ENCODE measurements at places on chromosomes 7 and 10.

- no peak for DNase-seq
Measured at GRCh38 chr10:29957236-29957635, 102.2 kb downstream of the JCAD start.

DNA sequence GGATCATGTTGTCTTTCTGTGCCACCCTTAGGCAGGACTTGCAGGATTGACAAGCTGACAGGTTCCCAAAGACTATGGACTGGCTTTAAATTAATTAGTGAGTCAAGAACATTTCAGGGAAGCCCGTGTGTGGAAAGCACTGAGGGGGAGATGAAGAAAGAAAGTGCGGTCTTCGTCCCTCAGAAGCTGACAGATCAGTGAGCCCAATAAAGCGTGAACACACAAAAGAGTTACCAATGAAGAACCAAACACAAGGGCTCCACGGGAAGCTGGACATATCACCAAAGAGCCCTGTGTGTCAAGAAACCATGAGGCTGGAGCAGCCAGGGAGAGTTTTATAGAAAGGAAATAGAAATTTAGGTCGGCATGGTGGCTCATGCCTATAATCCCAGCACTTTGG lies 725.8 kb downstream of the PARD3 start:
- DNase-seq = no peak

- DNase-seq = no peak
Measured at GRCh38 chr10:67004690-67005089, 78.9 kb downstream of the LRRTM3 start.

DNA sequence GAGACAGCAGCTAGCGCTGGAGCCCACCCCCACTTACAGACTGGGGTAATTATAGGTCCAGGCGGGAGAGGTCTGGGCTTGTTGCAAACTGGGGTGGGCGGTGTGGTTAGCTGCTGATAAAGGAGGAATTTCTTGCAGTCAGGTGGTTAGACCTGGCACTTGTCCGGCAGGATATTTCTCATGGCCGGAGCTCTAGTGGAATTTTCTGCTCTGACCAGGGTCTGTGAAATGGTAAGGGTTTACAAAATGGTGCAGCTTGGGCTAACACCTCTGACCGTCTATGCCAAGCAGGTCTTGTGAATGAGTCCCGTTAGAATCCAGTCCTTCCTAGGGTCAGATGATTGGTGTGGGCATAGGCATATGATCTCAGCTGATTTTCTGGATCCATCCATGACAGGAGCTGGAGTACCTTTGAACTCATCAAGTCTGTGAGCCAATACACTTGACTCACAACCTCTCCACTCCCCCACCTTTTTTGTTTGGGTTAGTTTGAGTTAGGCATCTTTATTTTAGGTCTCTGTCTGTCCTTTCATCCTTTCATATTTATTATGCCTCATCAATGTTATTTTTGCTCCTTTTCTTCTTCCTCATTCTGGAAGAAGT lies 213.4 kb downstream of the SUGCT start:
- DNase-seq = no peak
